ENCODE measurements at places on chromosomes 6 and 20.

- DNase-seq, result no peak
Observed at GRCh38 chr6:11163932-11164331, 52.4 kb upstream of the ERVFRD-1 start.

- no peak for DNase-seq
Observed at GRCh38 chr20:11296221-11296620, 621.5 kb upstream of the BTBD3 start.

GRCh38 chr20:35319192-35319870 lies 27.1 kb upstream of the FAM83C start:
- DNase-seq, result no peak

- DNase-seq, result no peak
Observed at GRCh38 chr6:111603040-111603439, 2.6 kb downstream of the TRAF3IP2 start.

DNA sequence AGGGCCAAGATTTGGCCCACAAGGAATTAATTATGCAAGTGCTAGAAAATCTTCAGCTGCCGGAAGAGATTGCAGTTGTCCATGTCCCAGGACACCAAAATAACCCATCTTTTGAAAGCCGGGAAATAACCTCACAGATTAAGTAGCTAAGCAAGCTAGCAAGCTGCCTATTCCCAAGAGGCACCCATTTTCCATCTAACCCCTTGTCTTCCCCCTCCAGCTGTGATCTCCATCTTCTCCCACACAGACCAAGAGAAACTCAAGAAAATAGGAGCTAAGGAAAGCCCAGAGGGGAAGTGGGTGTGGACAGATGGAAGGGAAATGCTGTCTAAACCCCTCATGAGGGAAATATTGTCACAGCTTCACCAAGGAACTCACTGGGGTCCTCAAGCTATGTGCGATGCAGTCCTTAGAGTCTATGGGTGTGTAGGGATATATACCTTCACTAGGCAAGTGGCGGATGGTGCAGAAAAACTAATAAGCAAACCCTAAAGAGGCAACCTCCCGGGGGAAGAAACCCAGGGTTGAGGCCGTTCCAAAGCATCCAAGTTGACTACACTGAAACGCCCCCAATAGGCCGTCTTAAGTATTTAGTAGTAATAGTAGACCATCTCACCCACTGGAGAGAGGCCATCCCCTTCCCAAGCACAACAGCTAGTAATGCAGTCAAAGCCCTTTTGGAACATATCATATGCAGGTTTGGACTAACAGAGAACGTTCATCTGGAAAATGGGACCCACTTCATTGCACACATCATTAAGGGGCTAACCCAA lies 64.3 kb upstream of the PRSS16 start:
- DNase-seq, result no peak

DNA sequence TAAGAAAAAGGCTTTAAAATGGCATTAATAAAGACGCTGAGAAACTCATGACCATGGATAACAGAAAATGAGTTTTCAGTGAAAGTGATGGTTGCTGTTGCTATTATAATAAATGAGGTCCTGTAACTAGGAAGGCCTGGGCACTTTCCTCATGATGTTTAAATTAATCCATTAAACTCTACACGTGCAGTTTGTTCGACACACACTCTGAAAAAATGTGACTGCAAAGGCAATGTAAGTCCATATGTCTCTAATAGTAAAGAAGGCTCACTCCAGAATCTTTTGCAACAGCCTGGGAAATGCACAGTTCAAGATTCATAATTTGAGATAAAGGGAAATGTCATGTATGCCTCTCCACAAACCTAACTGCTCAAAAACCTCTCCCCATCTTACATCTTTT lies 153.4 kb downstream of the COL12A1 start:
- no peak for DNase-seq

DNA sequence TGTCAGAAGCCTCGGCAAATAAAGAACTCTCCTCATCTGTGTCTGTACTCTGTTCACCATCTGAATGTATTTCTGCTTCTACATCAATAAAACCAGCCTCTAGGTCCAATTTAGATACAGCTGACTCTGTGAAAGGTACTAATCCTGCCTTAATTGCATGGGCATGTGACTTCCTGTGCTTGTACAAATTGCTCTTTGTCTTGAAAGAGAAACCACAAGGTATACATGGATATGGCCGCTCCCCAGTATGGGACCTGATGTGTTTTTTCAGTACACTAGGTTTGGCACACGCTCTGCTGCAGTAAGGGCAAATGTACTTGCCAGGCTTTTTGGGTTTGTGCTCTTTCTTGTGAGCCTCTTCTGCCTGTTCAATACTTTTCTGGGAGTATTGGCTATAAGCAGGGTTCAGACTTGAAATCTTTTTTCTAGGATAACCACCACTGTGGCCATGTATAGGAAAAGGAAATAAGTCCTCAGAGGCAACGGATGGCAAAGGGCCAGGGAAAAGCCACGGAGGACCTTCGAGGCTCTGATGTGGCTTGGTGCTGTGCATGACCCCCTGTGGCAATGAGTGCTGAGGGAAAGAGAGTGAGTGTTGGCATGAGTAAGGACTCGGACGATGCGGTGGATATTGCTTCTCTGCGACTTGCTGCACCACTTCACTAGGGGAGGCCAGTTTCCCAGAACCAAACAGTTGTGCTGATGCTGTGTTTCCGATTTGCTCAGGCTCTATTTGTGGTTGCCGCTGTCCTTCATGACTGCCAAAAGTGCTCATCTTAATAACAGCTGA lies 170.9 kb downstream of the HIVEP2 start:
- no peak for DNase-seq

- no peak for DNase-seq
Observed at GRCh38 chr6:70668499-70668812, 773 bp downstream of the SMAP1 start.

DNA sequence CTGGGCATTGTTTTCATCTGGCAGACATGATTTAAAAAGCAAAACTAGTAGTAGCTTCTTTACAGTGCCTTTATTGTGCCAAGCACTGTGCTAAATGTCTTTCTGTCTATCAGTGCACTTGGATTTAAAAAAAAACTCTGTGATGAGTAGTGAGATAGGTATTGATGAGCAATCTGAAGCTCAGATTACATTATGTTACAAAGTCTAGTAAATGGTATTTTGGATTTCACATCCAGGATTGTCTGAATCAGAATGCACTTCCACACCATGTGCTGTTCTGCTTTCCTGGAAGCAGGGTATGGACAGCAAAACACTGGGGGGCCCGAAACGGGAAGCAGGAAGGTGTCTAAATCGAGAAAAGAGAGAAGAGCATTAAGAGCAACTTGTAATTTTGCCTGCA lies 103.4 kb upstream of the CCN2 start:
- DNase-seq, result no peak

- DNase-seq, result no peak
Observed at GRCh38 chr6:45569210-45569945, 191.6 kb upstream of the SUPT3H start.

GRCh38 chr6:119479860-119480655 lies 130.5 kb upstream of the MAN1A1 start:
- no peak for DNase-seq

DNA sequence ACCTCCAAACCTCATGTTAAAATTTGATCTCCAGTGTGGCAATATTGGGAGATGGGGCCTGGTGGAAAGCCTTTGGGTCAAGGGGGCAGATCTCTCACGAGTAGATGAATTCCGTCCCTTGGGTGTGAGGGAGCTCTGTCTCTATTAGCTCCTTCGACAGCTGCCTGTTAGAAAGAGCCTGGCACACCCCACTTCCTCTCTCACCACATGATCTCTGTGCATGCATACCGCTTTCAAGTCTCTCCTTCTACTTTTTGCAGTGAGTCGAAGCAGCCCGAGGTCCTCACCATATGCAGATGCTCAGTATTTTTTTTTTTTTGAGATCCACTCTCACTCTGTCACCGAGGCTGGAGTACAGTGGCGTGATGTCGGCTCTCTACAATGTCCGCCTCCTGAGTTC lies 176.9 kb downstream of the SYNDIG1 start:
- DNase-seq, result no peak

- no peak for DNase-seq
Observed at GRCh38 chr20:45467861-45468260, 1.7 kb upstream of the WFDC2 start.

DNA sequence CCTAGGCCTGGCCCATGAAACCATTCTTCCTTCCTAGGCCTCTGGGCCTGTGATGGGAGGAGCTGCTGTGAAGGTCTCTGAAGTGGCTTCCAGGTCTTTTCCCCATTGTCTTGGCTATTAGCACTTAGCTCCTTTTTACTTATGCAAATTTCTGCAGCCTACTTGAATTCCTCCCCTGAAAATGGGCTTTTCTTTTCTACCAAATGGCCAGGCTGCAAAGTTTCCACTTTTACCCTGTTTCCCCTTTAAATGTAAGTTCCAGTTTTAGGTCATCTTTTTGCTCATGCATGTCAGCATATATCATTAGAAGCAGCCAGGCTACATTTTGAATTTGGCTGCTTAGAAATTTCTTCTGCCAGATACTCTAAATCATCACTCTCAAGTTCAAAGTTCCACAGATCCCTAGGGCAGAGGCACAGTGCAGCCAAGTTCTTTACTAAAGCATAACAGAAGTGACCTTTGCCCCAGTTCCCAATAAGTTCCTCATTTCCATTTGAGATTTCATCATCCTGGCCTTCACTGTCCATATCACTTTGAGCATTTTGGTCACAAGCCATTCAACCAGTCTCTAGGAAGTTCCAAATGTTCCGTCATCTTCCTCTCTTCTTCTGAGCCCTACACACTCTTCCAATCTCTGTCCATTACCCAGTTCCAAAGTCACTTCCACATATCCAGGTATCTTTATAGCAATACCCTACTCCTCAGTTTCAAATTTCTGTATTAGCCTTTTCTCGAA lies 71.9 kb downstream of the TBC1D7 start:
- DNase-seq, result no peak

DNA sequence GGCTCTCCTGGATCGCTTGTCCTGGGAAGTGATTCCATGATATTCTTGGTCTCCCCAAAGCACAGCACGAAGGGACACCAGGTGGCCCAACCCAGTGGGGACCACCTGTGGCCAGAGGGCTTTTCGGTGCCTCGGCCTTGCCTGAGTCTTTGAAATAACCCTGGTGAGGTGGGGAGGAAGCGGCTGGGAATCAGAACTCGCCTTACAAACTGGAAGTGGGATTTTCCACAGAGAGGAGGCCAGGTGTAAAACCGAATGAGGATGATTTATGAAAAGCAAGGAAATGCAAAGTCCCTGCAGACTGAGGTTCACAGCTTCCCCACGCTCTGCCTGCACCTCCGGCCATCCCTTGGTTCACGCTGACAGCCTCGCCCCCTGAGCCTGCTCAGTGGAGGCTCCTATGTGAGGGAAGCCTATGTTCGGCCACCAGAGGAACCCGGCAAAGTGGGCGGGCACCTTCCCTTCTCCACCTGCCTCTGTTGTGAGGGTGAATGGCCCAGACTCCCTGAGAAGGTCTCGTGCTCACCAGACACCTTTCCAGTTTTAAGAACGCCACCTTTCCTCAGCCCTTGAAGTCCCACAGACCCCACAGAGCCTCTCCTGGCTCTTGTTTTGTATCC lies 133.8 kb upstream of the CST7 start:
- no peak for DNase-seq

- DNase-seq, result no peak
Observed at GRCh38 chr6:168374541-168375071, 55.0 kb upstream of the DACT2 start.

DNA sequence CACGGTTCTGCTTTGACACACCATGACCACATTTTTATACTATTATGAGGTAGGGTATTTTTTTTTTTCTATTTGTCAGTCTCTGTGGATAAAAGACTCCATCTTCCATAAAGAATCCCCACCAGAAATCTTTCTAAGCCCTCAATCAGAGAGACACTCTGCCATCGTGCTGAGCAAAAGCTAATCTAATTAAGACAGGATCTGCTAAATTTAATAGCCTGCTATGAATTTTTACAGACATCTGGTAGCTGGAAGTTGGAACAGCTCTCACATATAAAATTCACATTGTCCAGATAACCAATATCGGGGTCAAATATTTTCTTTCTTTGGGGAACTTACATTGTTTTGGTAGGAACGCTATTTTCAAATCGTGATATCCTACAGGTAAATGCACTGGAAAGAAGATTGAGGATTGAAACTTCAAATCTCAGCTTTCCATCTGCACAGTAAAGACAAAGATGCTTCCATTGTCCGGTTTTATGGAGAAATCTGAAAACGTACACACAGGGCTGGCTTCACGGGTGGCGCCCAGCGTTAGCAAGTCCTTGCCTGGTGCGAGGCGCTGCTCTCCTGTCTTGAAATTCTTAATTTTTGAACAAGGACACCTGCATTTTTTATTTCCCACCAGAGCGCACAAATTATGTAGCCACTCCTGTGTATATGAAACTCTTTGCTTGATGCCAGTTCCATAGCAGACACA lies 573.8 kb upstream of the NOX3 start:
- DNase-seq, result no peak

- no peak for DNase-seq
Observed at GRCh38 chr6:159462431-159462830, 230.6 kb downstream of the SOD2 start.

GRCh38 chr20:20096421-20096820 lies 44.1 kb downstream of the CFAP61 start:
- no peak for DNase-seq

GRCh38 chr6:89180112-89180511 lies 34.3 kb downstream of the PM20D2 start:
- DNase-seq, result no peak

DNA sequence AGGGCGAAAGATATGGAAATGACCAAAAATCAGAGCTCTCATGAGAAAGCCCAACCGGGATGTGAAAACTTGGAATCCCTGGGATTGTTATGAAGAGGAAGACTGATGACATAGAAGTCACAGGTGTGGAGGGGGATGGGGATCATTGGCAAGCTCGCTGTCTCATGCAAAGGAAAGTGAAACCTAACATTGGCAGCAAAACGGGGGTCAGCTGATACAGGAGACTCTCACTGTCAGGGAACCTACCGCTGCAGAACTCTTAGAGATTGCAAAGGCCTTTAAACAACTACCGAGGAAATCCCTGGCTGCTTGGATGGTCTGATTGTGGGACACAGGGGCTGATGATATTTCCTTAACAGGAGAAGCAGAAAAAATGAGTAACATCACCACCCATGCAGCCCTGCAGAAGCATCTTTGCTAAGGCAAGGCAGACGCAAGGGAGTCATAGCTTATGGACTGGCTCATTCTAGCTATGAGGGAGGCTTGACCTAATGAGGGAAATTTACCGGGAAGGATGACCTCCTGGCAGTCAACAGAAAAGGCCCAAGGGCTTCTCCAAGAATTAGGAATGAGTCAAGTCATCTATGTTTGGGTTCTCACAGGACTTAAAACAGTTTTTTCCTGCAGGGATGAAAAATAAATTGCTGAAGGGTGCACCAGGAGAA lies 7.0 kb downstream of the MUC21 start:
- DNase-seq, result no peak

DNA sequence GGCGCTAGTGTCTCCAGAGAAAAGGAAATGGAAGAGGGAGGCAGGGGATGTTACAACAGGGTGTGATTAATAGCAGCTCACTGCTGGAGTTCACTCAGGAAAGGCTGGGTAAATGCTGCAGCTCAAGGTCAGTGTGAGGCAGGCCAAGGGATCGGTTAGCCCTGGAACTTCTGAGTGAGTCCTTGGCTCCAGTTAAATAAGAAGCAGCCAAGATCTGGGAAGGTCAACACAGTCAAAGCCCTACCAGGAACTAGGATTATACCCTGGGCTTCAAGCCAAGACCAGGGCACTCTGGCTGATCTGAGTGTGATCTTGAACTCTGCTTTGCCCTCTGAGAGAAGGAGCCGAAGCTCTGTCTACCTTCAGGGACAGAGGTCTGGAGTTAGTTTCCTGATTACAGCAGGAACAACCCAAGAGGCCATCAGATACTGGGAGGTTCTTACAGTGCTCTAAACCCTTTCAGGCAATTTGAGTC lies 44.3 kb downstream of the TPD52L1 start:
- DNase-seq, result no peak

Data from cortex of kidney (tissue), 1 donor.